ENCODE measurements at places on chromosomes 4 and X.

- DNase-seq = no peak
Observed at GRCh38 chr4:140188975-140189374, 35.0 kb upstream of the MAML3 start.

- DNase-seq = no peak
Observed at GRCh38 chr4:17077105-17077504, 178.7 kb upstream of the LDB2 start.

- DNase-seq = no peak
Observed at GRCh38 chr4:97252615-97253154, 890.6 kb downstream of the STPG2 start.

DNA sequence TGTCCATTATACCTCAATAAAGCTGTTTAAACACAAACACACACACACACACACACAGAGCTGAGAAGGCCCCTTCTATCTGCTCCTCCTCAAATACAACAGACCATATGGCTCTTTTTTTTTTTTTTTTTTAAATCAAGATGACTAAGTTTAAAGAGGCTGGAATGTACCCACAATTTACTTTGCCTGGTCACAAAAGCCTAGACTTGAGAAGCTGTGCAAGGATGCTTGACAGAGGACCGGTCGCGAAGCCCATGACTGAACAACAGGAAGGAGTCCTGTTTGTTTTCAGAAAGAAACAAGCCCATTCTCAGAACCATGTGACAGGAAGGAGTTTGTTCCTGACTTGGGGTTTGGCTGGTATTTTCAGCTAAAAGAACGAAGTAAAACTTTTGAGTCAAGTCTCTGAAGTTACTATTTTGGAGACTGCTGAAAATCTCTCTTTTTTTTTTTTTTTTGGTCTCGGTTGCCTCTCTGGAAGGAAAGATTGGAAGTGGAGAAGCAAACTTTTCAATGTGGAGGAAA, 650.9 kb upstream of the TENM3 start:
- DNase-seq = no peak

DNA sequence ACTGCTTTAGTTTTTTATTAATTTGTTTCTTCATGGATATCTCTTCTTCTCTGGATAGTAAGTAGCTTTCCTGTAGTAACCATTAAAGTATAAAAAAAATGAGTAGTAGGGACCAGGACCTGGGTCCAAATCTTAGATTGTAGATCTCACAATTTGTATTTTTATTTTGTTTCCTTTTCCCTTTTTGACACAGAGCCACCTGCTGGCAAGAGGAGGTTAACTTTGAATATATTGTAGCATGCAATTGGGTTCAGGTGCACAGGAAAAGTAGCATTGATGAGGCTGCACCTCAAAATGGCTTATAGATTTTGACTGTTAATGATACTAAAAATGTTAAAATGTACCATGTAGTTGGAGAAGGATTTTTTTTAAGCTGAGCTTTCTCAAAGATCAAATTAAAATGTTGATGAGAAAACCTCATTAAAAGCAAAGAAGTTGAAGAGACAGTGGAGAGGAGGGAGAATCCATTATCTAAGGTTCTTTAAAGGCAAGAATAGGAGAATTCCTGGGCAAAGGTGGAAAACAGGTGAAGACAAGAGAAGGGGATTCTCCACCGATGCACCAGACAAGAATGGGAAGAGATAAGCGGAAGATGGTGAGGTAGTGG, 48.3 kb upstream of the HPGDS start:
- DNase-seq = peak; percentile 35

DNA sequence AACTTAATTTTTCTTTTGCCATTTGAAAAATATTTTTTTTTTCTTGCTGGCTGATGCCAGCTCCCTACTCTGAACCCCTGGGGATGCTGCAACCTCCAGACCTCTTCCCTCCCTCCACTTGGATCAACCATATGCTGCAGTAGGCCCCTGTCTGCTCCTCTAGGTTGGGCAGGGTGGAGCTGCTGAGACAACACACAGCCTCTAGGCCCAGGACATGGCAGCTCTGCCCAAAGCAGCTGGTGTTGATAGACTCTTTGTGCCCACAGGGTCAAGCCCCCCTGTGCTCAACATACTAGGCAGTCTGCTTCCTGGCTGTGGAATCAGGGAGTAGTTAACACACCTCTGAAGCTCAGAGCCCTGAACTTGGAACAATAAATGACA, 19.9 kb upstream of the CLNK start:
- no peak for DNase-seq

GRCh38 chrX:41664375-41664901, 24.3 kb upstream of the GPR34 start:
- no peak for DNase-seq

DNA sequence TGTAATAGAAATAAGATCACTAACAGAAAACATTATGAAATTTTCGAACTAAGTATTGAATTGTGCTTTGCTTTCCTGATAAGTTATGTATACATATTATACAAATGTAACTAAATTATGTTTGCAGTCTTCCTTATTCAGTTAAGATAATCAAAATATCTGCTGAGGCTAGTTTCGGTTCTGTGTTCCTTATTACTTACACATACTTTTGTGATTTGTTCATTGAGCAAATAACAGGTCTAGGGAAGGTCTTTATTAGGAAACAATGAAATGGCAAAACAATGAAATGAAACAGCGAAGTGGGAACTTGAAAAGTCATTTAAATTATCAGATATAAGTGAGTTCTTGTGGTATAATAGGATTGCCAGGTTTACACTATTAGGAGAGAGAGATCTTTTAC, 352.4 kb downstream of the GRIA2 start:
- no peak for DNase-seq

DNA sequence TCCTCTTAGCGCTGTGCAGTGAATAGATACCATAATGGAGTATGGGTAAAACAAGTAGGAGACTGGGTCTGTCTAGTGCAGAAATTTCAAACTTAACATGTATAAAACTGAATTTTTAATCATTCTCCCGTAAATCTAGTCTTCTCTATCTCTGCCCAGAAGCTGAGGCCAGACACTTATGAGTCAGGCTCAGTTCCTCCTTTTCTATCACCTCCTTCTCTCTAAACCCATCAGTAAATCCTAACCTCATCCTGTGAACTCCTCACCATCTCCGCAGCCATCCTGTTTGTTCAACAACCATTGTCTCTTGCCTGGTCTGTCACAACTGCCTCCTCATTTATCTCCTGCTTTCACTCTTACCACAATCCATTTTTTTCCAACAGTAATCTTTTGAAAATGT, 19.8 kb upstream of the SGMS2 start:
- DNase-seq = no peak

- peak; percentile 41 for DNase-seq
Observed at GRCh38 chrX:3638280-3638873, 75.1 kb downstream of the PRKX start.

DNA sequence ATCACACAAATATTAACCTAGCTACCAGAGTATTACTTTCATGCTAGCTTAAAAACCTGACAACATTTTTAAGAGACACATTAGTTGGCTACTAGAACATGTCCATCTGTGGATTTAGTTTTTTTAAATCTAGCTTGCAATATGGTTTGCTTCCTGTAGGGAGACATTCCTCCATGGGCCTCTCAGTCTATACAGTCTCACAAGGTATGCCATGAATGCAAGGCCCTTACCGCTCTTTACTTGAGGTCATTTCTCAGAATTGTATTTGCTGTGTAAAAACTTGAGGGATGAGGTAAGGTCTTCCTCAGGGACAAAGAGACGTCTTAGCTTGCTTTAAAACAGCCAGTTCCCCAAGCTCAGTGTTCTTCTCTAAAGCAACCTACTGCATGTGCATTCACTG, 26.9 kb downstream of the UBA6 start:
- no peak for DNase-seq

- no peak for DNase-seq
Observed at GRCh38 chrX:41912923-41913322, 10.4 kb downstream of the CASK start.

GRCh38 chr4:173758132-173758531, 228.1 kb upstream of the HAND2 start:
- DNase-seq = no peak

DNA sequence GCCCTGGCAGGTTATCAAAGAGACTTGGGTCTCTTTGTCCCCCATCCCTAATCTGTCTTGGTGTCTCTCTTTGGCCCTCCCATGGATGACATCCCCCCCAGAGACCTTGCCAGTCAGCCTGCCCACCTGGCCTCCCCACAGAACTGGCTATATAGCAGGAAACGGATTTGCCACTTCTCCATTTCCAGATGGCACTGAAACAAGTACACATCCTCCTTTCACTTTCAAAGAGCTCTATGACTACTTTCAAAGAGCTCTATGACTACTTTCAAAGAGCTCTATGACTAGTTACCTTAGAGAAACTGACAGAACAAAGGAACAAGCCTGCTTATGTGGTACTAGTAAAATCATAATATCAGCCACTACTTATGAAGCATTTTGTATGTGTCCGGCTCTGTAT, 175.3 kb downstream of the MAML3 start:
- peak; percentile 38 for DNase-seq

GRCh38 chr4:184255361-184255760, 37.7 kb upstream of the ENPP6 start:
- DNase-seq = no peak

DNA sequence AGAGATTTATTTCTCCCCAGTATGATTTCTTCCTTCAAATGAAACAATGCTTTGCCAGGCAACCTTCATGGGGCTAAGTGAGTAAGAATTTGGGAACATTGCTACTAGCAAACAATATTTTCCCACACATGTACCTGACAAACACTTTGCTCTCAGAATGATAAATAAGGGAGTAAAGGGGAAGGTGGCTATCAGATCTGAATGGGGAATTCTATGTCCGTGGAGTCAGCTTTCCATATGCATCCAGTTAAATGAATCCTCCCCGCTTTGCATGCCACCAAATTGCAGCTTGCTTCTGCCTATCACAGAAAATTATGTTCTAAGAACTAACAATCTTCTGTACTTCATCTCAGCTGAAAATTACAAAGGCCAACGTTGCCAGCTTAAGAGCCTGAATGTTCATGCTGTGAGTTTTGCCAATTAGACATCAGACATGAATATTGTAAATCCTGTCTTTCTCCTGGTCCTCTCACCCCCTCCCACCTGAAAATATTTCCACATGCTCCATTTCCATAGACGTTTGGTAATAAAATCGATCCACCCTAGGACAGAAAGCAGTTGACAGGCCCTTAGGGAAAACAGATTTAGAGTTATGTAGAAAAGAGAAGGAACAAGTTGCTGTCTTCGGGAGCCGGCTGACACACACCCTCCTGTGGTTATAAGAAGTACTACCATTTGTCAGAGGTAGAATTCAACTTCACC, 6.3 kb downstream of the MEPE start:
- no peak for DNase-seq

DNA sequence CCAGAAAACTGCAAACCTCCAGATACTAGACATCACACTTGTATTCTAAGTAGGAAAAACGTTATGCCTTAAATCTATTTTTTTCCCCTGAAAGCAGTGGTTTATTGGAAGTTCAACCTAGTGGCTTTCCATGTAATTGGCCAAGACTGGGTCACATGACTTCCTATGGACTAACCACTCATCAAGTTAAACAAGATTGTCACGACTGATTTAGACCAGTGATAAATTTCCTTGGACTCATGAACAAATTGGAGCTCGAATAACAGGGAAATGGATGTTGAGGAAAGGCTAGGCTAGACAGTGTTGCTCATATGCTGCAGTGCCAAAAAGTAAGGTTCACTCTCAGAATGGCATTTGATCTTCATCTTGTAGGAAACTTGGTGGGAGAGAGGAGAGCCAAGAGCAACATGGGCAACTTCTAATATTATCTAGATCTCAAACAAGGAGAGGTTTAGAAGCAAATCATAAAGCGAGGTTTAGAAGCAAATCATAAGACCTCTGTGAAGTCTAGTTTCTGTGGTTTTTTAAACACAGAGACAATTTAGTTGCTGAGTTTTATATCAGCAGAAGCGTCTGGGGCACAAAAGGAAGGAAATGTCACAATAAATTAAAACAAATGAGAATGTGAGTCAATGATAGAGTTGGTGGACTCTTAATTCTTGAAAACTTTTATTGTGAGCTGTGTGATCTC, 165.6 kb upstream of the BOD1L1 start:
- DNase-seq = no peak

GRCh38 chr4:114249976-114250375, 270.5 kb upstream of the ARSJ start:
- DNase-seq = no peak

DNA sequence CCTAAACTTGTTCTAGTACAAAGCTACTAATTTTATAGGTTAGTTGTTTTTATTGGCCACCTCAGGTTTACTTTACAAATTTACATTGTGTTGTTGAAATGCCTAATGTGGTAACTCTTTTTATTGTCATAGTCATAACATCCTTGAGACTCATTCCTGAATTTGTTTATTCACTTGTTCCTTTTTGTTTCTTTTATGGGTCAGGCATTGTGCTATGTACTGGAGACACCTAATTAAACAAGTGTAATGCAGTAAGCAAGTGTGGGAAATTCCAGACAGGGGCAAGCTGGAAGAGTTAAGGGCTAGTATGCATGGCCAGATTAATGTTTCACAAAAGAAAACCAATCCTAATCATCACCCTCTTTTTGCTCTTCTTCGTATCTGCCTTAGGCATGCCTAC, 30.5 kb upstream of the TTC29 start:
- no peak for DNase-seq

DNA sequence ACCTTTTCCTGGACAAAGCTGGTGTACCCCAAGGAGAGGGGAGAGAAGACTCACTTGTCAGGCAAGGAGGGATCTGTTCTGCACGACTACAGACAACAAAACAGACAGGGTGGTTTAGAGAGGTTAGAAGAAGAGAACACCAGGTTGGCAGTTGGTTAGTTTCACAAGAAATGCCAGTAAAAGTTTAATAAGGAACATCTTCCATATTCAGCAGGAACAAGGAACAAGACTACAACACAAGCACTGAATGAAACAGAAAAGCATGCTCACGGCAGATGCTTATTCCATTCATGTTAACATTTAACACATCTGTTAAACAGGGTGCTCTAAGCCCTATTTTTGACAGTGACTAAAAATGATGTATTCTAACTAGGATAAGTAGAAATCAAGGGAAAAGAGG, 158.2 kb downstream of the WDFY3 start:
- no peak for DNase-seq

- DNase-seq = no peak
Observed at GRCh38 chr4:114658179-114658578, 59.6 kb downstream of the UGT8 start.

Measured in activated CD4-positive, alpha-beta T cell treated with anti-CD3 and anti-CD28 coated beads, Interleukin-2, amount 10 ng/mL, durations not matched to agents 7 days and 5 days (primary cell).